SW 1271 (cell line): ENCODE measurements at places on chromosomes 2 and 18.
A peak's percentile ranks its signal among the peaks of the same experiment; 100 is the strongest.

DNA sequence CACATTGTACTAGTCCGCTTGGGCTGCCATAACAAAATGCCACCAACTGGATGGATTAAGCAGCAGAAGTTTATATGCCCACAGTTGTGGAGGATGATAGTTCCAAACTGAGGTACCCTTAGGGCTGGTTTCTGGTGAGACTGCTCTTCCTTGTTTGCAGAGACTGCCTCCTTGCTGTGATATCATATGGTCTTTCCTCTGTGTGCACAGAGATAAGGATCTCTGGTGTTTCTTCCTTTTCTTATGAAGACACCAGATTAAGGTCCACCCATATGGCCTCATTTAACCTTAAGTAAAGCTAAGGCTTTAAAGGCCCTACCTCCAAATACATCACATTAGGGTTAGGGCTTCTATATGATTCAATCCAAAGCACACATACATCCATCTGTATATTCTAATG is 738.2 kb upstream of the GCFC2 start:
- no peak for DNase-seq

- no peak for DNase-seq
Measured at GRCh38 chr2:139759000-139759505, 978.9 kb upstream of the NXPH2 start.

GRCh38 chr2:210635257-210635656 is 78.9 kb downstream of the CPS1 start:
- no peak for DNase-seq

DNA sequence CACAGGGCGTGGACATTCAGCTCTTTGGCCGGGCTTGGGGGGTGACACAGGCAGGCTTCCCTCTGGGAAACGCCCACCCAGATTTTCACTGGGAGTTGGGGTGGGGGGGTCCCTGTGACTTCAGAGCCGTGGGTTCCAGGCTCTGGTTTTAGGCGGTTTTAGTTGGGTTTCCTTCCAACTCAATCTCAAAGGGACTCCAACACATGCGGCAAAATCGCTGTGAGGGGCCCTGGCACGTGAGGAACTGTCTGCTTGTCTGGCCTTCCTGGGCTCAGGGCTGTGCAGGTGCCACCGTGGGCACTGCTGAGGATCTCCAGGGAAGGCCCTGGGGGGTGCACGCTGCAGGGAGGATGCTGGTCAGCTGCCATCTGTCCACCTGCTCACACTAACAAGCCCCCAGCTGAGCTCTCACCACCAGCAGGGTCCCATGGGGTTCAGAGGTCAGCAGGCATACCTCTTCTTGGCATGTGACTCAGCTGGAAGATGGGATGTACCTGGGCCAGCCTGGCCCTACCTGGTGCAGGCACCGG is 11.7 kb downstream of the HS6ST1 start:
- DNase-seq: no peak

DNA sequence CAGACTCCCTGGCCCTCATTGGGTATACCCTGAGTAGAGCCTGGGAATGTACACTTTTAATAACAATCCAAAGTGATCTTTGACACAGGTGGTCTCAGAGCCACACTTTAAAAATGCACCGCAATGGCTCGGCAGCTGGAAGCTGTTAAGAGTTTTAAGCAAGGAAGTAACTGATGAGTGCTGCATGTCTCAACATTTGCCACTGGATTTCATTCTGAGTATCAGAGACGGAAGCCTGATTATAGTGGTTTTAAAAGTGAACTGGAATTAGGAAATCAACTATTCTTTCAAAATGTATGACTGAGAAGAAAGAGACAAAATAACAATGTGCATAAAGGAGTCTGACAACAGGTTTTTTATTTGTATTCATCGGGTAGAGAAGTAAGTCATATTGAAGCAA is 7.5 kb downstream of the MBOAT2 start:
- no peak for DNase-seq

DNA sequence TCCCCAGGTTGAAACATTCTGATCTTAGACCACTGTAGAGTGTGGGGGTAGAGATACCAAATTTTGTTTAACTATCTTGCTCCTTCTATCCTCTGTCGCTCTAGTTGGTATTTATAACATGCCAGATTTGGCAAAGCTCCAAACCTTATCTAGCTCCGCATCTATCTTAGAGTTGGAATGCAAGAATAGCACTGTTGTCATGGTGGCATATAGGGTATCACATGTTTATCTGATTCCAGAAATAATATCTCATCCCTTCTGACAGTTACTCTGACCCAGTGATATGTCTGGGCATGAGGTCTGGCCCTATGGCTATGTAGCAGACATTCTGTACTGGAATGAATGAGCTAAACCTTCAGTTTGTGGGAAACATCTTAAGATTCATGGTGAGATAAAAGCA is 51.7 kb downstream of the CABYR start:
- no peak for DNase-seq

DNA sequence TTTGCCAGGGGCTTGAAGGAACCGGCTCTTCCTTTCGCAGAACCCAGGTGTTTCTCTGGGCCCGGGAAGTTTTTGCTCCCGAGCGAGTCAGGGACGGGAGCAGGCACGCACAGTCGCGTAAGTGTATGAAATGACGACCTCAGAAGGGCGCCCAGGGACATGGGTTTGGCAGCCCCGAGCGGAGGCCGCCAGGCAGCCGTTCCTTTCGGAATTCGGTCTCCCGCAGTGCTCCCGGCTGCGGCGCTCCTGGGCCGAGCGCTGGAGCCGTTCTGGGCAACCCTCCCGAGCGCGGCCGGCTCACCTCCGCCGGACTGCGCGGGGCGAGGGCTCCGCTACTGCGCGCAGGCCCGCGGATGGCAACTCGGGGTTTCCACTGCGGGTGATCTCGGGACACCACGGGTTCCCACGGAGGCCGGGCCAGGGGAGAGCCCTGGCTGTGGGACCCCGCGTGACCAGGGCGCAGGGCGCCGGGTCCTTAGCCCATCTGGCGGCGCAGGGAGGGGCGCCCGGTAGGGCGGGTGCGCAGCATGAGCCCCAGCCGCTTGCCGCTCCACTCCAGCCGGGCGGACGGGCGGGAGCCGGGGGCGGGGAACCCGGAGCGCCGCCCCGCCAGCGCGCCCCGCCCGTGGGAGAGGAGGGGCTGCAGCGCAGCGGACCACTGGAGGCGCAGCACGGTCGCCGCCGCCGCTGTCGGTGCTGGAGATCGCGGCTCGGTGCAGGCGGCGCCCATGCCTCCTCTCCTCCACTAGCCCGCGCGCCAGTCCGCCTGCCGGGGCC is at the start of gene OSBPL6:
Gene OSBPL6 (plus strand): TSS at position 690 of the 777 bp plus-strand sequence. CDS start 111,673 bp downstream, outside the sequence.
- DNase-seq: peak; percentile 56

DNA sequence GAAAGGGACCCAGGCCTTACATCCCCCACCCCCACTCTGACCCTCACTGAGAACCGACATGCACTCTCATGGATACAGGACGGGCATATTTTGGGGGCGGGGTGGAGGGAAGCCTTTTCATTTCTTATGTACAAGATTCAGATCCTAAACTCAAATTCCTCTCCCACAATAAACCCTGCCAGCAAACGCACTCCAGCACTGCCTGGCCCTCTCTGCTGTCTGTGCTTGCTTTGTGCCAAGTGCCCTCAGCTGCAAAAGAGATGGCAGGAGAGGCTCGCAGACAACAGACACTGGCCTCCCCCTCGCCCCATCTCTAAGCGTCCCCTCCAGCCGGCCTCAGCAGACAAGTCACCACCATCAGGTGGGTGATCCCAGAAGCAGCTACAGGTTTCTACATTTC is 42.4 kb downstream of the FAM168B start:
- DNase-seq: no peak

DNA sequence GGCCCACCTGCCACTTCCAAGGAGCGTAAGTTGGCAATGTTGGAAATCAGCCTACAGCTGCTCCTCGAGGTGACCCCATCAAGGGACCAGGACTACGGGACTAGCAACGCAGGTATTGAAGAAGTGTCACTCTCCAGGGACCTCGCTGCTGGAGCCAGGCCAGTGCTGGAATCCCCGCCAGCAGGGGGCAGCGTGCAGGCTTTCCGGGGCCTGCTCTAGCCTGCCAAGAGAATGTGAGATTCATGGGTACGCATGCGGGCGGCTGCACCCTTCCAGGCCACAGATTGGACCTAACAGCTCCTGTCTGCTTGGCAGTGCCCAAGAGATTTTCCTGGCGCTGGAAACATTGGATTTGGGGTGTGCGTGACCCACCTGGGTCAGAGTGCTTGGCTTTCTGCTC is 182.8 kb upstream of the RAB12 start:
- no peak for DNase-seq

GRCh38 chr2:28895189-28895893 is 874 bp downstream of the WDR43 start:
- DNase-seq: no peak

DNA sequence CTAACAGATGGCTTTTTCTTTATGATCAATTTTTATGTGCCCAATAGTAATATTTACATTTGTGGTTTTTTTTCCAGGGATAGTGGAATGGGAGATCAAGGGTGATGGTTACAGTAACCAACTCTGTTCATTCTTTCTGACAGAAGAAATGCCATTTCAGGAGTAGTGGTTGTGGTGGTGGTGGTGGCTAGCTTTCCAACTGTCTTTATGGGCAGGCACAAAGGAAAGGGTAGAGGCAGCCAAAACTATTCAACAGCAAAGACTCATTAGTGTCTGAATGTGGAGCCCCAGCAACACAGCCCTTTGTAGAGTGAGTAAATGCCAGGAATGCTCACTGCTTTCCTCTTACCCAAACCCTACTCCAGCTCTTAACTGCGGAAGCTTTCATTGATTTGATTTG is 227.7 kb downstream of the RND3 start:
- DNase-seq: no peak

DNA sequence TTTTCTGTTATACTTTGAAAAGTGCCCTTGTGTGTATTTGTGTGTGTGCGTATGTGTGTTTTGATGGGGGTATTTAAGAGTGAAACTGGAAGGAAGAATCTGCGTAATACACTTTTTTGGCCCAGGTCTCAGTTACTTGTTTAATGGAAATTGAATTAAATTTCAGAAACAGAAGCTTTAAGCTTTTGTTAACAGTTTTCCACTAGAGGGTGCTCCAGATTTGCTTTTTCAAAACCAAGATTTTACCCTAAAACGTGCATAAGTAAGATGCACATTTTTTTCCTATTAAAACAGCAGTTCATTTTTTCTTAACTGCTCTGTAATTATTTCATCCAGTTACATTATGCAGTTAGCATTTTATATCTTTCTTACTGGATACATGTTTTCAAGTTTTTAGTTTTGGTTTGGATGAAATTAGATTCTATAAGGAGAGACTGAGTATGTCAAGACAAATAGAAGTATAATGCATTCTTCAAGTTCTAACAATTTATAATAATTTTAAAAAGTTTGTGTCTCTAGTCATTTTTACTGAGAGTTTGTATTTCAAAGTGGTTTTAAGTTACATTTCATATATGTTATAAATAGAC is 97.2 kb downstream of the PIK3C3 start:
- DNase-seq: peak; percentile 39

DNA sequence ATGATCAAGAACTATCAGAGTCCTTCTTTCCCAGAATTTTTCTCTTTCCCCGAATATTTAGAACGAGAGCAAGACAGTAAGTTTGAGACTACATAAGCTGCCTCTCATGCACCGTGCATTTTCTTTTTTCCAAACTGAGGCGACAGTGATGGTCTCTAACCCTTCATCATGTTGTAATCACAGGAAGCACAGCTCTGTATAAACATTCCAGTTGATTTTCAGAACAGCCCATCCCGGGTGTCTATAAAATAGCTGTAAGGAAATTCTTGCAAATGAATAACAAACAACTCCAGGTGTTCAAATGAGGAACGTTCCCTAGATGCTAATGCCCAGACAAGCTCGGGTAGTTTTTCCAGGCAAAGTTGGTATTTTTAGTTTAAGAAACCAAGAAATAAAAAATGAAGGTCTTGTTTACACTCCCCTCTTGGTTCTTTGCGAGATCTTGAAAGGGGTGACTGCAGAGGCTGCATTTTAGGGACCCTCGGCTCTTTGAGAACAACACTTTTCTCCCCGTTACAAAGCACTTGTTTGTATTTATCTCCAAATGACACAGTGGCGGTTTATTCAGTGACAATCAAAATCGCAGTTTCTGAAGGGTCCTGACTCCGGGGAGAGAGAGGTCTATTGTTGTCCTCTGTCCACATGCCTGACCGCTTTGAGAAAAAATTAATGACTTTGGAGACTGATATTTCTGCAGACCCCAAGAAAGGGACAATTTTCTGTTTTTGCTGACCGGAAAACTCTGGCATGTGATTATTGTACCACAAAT is 101.1 kb upstream of the NCK2 start:
- no peak for DNase-seq

DNA sequence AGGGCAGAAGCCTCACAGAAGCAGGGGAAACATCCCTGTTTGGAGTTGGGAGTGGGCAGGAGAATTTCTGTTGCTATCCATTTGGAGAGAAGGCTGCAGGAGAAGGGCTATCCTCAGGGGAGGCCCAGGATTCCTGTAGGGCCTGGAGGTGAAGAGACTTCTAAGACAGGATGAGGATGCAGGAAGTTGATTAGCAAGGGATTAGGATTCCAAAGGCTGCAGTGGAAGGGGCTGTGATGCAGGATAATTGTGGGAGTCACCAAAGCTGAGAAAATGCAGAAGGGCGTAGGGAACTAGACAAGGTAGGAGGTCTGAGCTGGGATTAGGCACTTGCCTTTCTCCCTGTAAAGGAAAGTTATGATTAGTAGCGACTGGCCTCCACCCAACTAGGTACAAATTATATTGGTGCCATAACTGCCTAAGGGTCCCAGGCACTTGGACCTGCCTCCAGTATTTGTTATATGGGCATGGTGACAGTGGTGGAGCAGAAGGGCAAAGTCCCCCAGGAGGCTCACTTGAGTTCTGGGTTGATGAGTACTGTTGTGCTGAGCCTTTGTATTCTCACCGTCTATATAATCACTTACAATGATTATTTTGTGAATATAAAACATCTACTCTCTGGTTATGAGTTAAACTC is 96.4 kb upstream of the MSTN start:
- DNase-seq: no peak

GRCh38 chr18:71554686-71555085 is 989.5 kb downstream of the CBLN2 start:
- DNase-seq: no peak

GRCh38 chr2:145185696-145186095 is 665.8 kb upstream of the ZEB2 start:
- no peak for DNase-seq

- no peak for DNase-seq
Measured at GRCh38 chr2:147632198-147632597, 212.6 kb upstream of the ACVR2A start.

- no peak for DNase-seq
Measured at GRCh38 chr2:236526455-236527158, 43.0 kb upstream of the ACKR3 start.

DNA sequence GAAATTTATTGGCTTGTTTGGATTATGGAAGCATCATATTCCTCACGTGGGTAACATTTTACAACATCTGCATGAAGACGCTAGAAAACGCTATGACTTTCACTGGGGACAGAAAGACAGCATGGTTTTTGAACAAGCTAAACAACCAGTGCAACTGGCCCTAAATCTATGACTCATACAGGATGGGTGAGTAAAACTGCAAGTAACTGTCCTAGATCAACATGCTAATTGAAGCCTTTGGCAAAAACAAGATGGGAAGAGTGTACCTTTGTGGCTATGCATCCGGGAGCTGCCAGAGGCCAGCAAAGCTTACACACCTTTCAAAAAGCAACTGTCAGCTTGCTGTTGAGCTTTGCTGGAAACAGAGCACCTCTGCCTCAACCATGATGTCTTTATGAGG is 1096.0 kb upstream of the DDX18 start:
- no peak for DNase-seq

- DNase-seq: no peak
Measured at GRCh38 chr2:34320056-34320455, 721.0 kb upstream of the FAM98A start.

GRCh38 chr2:179348906-179349305 is 84.3 kb upstream of the SESTD1 start:
- DNase-seq: no peak

GRCh38 chr2:233436691-233437438 is 82.6 kb downstream of the DGKD start:
- DNase-seq: no peak

- no peak for DNase-seq
Measured at GRCh38 chr2:210496512-210496911, 20.0 kb upstream of the LANCL1 start.
